Activated CD8-positive, alpha-beta memory T cell treated with anti-CD3 and anti-CD28 coated beads for 48 hours (primary cell): ENCODE measurements at places on chromosomes 11 and 22.

DNA sequence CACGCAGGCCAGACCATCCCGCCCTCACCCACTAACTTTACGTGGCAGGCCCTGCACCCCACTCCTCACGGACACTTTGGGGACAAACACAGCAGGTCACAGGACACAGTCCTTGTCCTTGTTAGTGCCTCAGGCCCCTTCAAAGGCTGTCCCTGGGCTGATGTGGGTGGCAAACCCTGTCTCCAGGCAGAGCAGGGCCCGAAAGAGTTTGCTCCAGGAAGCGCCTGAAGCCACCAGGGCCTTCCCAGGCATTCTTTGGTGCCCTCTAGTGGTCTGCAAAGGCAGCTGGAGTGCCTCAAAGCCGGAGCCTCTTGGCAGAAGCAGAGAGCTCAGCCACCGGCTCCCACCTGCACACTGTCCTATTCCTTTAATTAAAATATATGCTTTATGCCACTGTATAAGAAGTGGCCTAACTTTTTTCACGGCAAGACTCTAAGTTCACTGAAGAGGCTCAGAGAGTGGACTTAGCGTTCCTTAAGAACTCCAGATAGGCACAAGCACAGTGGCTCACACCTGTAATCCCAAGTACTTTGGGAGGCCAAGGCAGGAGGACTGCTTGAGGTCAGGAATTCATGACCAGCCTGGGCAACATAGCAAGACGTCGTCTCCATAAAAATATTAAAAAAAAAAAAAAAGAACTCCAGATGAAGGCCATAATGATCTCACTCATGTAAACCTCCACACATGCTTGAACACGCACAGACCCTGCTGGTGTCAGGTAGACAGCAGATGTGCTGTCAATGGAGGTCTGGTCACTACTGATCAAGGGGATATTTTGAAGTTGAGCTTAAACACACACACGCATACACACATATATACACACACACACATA lies 11.1 kb downstream of the TXN2 start:
- DNase-seq: peak; percentile 35

DNA sequence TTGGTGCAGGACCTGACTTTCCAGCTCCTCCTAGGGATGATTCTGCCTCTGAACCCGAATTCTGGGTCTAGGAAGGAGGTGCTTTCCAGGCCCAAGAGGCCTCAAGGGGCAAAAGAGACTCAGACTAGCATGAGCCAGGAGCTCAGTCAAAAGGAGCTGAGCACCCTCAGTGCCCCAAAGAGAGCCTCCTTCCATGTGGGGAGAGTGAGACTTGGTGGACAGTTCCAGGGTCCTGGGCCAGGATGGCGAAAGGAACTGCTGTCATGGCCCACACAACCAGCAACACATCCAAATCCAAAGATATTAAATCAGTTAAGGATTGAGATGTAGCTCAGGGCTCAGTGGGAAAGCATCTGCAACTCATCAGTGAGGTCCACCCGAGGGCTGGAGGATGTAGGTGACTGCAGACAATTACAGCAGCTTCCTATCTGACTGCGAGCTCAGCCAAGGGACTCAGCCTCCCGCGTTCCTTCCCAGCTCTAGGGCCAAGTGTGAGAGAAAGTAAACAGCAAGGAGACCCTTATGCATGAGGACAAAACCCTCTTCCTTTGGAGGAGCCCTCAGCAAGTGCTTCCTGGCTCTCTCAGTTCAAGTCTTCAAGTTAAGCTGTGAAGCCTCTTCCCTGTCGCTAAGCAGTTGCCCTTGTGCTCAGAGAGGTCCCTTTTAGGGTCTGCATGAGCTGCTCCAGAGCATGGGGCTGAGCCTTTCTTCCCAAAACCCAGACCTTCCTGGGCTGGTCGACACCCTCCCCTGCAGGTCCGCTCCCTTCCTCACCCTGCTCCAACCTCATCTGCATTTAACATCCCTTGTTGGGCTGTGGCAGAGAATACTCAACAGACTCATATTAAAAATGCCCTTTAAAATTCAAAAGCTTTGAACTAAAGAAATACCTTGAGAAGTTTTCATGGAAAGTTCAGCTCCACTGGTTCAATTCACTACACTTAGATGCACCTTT lies 35.8 kb downstream of the C11orf58 start:
- DNase-seq: no peak

GRCh38 chr22:31790240-31790639 lies 36.4 kb downstream of the DEPDC5 start:
- DNase-seq: no peak

DNA sequence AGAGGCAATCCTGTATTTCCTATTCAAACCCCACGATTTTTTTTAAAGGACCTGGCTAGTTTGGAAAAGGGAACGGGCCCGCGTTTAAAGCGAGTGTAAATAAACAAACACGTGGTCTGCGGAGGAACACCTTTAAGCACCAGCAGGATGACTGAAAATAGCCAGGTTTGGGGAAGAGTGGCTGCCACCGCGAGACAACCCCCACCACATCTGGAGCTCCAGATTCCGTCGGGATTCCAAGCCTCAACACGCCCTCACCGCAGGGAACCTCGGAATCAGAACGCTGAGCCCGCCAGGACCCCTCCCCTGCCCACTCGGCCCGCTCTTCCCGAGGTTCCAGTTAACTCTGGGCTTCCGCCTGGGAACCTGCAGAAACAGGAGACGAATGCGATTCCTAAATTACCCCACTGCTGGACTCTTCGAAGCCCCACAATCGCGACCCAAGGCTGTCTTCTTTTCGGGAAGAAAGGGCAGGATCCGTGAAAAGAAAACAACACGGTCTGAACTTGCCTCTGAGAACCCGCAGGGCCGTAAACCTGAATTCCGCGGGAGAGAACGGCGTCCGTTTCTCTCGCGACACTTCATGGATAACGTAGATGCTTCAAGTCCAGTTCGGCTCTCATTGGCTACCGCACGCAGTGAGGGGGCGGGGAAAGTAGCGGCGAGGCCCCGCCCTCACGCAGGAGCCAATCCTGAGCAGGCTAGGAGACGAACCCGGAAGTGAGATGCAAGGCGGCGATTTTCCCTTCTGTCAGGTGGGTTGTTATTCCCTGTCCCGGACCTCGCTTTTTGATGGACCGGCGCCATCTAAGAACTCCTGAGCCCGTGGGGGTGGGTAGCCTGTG lies at the start of the genes ANKRD49 and MRE11:
Gene ANKRD49, plus strand, starts transcription at position 704 of the 845 bp plus-strand sequence. CDS start 2,710 bp downstream, outside the sequence.
Gene MRE11, minus strand, starts transcription at position 564 of the 845 bp plus-strand sequence. CDS start 1,043 bp downstream, outside the sequence.
- peak; percentile 92 for DNase-seq

DNA sequence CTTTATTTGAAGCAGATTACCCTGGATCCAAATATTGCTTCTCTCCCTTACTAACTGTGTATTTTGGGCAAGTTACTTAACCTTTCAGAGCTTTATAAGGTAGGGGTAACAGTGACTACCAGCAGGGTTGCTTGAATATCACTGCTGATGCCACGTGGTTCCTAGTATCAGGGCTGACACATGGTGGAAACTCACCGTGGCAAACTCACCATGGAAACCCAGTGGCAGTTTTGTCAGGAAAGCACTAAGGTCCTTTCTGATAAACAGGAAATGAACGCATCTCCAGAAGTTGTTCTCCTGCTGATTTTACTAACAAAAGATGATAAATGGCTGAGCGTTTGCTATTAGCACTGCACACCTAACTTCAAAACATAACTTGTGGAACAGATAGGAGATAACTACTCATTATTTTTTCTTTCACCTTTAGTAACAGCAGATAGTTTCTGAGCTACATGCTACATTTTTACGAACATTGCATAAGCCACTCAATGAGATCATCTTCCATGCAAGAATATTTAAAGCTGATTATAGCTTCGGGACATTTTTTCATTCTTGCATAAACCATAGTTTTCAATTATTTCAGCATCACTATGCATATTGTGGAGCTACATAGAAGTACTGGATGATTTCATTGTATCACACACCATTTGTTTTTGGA lies 59.7 kb upstream of the RAG2 start:
- DNase-seq: no peak

- no peak for DNase-seq
These were observed 13.3 kb upstream of the CABP7 start for GRCh38 chr22:29706486-29706885.

- no peak for DNase-seq
These were observed 135.8 kb upstream of the NECTIN1 start for GRCh38 chr11:119864836-119865235.

GRCh38 chr22:20530368-20531153 lies 23.2 kb downstream of the MED15 start:
- no peak for DNase-seq

DNA sequence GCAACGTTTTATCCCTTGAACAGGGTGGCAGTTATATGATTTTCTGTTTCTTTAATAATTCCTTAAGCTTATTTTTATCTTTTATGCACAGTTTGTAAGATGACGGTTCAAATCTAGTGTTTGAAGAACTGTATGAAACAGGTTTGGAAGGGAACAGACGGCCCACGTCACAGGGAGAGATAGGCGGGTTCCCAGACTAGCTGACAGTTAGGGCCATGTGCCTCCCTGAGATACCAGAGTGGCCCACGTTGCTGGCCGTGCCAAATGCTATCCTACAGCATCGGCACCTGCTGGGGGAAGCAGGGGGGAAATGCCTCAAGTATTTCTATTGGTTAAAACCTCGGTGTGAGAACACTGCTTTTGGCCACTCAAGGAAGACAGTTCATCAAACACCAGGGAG lies 50.2 kb upstream of the BID start:
- no peak for DNase-seq

DNA sequence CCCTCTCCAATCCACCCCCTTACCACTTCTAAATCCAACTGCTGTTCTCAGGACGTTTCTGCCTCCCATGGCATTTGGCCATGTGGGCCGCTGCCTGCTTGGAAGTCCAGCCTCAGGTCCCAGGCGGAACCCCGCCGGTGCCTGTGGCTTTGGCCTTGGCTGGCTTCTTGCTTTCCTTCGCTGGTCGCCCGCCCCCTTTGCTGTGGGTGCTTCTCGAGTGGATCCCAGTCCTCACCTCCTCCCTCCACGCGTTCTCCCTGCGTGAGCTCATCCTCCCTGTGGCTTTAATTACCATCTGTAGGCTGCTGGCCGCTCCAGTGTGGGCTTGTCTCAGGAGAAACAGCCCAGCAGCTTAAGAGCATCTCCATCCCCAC lies 111.7 kb downstream of the NECTIN1 start:
- DNase-seq: no peak

DNA sequence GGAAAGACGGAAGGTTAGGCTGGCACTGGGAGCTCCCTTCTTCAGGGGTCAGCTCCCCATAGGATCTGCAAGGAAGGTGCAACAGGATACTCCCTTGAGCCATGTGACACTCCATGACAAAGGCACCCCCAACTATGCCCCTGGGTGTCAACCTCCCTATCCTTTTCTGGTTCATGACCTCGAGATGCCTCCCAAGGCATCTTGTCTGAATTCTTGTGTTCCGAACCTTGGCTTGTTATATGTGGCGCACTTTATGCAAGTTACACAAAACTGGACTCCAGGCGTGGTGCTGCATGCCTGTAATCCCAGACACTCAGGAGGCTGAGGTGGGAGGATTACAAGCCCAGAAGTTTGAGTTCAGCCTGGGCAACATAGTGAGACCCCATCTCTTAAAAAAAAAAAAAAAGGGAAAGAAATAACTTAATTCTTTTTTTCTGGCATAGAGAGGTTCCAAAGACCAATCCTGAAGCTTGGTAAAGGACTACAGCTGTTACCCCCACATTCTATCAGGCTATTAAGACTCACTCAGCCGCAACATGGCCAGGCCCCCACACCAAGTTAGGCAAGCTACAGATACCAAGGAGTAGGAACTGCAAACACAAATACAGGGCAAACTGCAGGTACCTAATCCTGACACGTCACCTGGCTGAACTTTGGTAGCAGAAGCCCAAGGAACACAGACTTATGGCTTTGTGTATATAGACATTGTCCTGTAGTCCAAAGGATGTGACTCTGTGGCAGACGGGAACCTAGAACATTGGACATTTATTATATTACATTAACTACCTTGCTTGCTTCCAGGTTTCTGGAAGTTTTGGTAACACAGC lies 1.4 kb downstream of the C11orf24 start:
- no peak for DNase-seq

DNA sequence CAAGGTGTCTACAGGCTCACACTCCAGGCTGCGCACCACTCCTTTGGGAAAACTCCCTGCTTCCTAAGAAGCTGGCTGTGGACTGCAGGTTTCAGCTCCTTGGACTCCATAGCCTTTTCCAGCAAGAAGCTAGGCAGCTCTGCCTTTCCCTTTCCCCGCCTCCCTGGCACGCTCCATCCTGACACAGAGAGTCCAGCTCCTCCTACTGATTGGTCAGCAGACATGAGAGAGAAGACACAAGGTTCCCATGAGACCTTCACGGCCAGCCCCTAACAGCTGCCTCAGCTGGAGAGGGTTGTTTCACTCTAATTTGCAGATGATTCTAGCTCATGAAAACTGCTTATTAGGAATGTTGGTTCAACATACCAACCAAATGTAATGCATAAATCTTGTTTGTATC lies 27.6 kb downstream of the TENM4 start:
- no peak for DNase-seq

GRCh38 chr11:1220941-1221721 lies 1.7 kb upstream of the MUC5B start:
- no peak for DNase-seq

DNA sequence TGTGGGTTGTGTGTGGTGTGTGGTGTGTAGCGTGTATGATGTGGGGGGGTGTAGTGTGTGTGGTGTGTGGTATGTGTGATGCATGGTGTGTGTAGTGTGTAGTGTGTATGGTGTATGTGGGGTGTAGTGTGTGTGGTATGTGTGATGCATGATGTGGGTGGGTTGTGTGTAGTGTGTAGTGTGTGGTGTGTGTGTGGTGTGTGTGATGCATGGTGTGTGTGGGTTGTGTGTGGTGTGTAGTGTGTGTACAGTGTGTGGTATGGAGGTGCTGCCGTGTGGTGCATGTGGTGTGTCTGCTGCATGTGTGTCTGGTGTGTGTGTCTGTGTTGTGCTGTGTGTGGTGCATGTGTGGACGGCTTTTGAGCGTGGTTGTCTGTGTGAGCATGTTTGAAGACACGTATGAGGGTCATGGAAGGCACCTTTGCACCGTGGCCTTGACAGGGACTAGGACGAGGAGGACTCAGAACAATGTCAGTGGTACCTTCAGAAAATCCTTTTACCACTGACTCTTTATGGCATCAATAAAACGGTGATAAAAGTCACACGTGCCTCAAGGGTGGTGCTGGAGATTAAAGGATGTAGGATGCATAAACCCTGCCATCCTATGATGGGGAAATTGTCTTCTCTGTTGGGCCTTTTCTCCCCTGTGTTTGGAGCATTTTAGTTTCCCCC lies 328.7 kb upstream of the B3GAT1 start:
- no peak for DNase-seq

GRCh38 chr11:125262194-125262829 lies 97.8 kb downstream of the PKNOX2 start:
- no peak for DNase-seq

DNA sequence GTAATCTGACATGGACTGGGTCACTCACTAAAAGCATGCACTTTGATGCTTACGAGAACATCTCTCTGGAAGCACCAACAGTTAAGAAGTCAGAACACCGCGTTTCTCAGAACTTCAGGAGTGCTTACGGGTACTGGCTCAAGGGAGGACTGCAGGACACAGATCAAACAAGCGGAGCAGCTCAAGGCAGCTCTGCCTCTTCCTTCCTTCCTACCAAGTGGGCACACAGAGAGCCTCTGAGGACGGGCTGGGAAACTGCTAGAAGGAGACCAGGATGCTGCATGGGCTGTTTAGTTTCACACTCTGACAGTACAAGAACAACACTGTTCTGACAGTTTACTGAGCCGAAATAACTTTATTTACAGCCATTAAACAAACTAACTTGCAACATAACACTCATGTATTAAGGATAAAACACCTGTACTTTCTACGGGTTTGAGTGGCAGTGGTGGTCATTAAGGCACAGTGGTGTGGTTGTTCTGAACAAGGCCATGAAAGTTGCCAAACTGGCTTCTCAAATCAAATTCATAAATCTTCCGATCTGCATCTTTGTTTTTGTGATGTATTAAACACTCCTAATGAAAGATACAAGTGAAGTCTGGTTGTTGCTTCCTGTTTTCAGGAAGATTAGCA lies 37.5 kb downstream of the ARFGAP3 start:
- DNase-seq: no peak
